ENCODE measurements at places on chromosomes 6 and 20. TPM values are rescaled to one million over a fixed set of nuclear protein-coding genes. Genes with fewer than 3 reads are reported as not detected.

PLCB4 gene
- total RNA-seq: not detected

MAP1LC3A gene
- 0.92 TPM for total RNA-seq

DNA sequence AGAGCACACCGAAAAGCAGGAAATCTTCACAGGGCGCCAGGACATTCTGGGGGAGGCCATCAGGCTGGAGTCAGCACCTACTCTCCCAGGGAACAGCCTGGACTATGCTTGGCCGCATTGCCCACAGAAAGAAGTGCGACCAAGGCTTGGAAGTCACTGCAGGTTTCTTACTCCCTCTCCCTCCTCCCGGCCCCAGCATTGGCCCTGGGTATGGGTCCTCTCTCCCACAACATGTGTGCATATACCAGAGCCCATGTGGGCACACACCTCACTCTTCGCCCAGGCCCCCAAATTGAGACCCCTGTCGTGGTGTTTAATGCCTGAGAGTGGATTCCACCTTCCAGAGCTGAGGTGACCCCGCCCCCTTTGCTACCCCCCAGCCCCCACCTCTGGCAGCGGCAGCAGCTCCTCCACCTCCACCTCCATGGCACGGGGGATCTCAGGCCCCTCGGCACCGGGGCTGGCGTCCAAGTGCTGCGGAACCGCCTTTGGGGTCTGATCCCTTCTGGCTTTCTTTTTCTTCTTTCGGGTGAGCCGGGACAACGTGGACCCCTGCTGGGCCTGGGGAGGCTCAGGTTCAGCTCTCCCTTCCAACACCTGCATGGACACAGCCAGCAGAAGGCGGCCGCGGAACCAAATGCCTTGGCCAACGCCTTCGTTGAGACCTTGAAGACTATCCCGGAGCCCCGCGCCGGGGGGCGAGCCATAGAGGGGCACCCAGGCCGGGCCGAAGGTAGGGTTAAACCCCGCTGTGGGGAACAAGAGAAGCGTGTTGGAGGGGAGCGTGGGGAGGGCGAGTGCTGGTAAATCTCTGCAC is 15.2 kb upstream of the SPAG4 start:
- no peak for DNase-seq

GRCh38 chr20:9081423-9081966 is 12.6 kb downstream of the PLCB4 start:
- no peak for DNase-seq

DNA sequence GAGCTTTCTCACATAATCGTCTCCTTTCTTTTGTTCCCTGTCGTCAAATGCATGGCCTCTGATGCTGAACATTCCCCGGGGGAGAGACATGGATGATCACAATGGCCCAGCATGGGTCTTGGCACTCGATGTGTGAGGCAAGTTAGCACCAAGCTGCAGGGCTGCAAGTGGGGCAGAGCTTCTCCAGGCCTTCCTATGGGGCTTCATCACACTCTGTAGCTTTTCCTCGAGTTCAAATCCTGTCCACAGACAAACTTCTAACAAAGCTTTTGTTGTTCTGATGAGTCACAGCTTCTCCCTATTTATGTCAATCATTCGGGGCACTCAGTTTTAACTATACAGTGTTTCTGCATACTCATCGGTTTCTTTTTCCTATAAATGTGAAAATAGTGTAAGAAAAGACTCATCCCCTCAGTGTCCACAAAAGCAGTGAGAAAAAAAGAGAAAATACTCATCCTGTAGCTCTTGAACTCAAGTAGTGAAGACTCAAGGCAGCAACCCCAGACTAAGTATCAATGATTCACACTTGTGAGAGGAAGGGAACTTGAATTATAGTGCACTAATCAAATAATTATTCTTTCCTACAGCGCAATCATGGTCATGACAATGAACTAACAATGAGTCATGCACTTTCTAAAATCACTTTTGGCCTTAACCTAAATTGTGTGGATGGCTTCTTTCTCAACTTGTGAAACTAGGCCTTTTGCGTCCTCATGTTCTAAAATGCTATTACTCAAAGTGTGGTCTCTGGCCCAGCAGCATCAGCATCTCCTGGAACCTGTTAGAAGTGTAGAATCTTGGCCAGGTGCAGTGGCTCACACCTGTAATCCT is 68.4 kb upstream of the NOX3 start:
- DNase-seq: peak; percentile 28

DNA sequence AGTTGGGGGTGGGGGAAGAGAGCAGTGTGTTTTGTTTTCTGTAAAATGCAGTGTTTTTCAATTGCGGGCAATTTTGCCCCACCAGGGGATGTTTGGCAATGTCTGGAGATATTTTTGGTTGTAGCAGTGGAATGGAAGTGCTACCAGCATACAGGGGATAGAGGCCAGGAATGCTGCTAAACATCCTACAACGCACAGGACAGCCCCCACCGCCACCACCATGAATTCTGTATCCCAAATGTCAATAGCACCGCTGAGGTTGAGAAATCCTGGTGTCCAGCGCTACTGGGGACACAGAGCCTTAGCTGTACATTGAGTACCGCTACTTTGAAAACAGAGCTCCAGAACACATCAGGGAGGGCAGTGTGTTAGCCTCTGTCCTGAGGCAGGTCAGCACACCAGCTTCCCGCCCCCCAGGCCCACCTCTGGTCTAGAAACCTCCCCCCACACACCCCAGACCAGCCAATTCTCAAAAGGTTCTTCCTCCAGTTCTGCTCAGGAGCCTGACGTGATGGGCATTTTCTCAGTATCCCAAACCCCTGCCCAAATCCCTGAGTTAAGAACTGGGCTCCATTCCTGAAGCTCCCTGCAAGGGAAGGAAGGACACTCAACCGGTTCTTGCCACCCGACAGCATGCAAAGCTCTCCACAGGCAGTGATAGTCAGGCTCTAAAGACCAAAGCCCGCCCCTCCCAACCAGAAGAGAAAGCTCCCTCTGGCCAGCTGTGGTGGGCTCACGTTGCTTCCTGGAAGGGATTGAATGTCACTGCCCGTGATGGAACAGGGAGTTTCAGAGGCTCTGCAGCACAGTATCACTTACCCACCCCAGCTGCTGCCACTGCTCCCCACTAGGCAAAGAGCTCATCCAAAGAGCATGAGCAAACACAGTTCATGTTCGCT is 321.5 kb upstream of the JARID2 start:
- no peak for DNase-seq

GRCh38 chr20:12916699-12917098 is 92.1 kb upstream of the SPTLC3 start:
- no peak for DNase-seq

DNA sequence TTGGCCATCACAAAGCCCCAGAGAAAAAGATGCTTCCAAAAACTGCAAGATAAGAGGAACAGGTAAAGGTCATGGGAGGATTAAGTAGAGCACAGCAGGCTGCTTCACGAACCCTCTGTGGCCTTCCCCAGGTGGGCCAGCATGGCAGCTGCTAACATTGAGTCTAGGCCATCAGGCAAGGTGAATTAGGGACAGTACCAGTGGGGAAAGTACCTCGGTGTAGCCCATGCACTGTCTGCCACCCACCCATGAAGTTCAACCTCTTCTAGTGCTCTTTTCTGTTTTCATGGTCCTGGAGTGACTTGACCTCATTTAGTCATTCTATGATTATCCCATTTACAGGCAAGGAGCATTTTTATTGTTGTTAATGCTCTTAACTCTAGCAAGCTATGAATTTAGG is 108.6 kb upstream of the DUSP22 start:
- peak; percentile 54 for DNase-seq

GRCh38 chr6:73712535-73713173 is 16.7 kb downstream of the CD109 start:
- DNase-seq: no peak

DNA sequence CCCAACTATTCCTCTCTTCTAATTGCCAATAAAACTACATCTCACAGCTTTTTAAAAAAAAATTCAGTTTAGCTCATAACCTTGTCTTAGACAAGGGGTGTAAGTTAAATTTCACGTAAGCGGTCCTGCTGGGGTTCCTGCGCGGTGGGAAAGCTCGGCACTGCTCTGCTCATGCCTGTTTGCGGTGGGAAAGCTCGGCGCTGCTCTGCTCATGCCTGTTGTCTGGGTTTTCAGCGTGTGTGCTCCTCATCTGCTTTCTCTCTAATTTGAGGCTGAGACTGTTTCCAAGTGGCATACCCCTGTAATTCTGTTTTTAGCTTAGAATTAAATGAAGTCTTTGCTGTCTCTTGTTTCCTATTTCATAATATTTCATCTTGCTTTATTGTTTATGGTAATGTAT is 18.6 kb downstream of the ARID1B start:
- no peak for DNase-seq

GRCh38 chr6:7773322-7773721 is 47.4 kb downstream of the BMP6 start:
- no peak for DNase-seq

Measured in activated CD8-positive, alpha-beta T cell treated with anti-CD3 and anti-CD28 coated beads for 36 hours (primary cell).